Right renal pelvis (tissue), 4 donors: ENCODE measurements at places on chromosomes 6 and 20. TPM values are rescaled to one million over a fixed set of nuclear protein-coding genes. Genes with fewer than 3 reads are reported as not detected.

SLC22A7 gene
- 0.24 TPM for polyA plus RNA-seq

TEAD3 gene
- polyA plus RNA-seq = 42.6 TPM

GCLC gene
- polyA plus RNA-seq = 21.1 TPM

MYT1 gene
- 0.58 TPM for polyA plus RNA-seq

HMGCLL1 gene
- polyA plus RNA-seq = 2.6 TPM

C6orf52 gene
- polyA plus RNA-seq = 5.9 TPM

ELOVL2 gene
- 8.2 TPM for polyA plus RNA-seq

SLC22A1 gene
- polyA plus RNA-seq = 0.40 TPM

MAS1 gene
- polyA plus RNA-seq = 0.03 TPM

WFDC2 gene
- 215 TPM for polyA plus RNA-seq

PPP1R16B gene
- polyA plus RNA-seq = 8.3 TPM
